Fibroblast of skin of right biceps (primary cell): ENCODE measurements at places on chromosomes 7 and 10.

DNA sequence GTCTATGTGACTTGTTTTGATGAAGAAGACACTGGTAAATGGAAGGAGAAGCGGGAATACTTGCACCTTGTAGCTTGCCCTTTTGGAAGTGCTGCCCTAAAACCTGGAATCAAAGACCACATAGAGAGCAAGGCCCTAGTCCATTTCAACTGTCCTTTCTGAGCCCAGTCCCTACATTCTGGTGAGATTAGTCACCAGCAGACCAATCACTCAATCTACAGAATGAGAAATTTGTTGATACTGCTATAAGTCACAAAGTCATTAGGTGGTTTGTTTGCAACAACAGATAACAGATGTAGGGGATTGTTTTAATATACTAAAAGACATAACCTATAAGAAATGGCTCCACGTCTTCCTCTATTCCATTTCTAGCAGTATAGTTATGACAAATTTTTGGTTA is 33.6 kb downstream of the WASL start:
- peak; percentile 22 for DNase-seq

GRCh38 chr7:24715661-24716479 is 41.4 kb downstream of the GSDME start:
- DNase-seq, result peak; percentile 66

DNA sequence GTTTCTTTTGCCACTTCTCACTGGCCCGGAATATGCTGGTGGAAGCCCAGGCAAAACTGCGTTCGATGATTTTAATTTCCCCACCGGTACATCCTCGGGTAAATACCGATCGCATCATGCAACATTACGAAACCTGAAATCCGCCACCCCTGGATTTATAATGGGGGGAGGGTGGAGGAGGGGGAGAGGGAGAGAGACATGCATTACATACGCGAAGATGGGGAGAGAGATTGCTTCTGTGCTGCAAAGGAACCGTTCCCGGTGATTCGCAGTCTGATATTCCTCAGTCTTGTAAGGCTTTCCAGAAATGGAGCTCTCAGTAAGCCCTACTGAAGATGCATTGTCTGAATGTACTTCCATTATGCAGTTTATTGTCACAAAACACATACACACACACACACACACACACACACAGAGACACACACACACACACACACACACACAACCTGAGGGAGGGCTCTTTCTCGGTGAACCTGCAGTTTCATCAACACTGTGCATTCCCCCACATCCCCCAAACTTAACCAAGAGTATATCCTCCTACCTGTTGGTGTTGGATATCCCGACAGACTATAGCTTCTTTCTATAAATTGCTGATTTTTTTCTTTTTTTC is 741 bp downstream of the GPR85 start:
- DNase-seq, result peak; percentile 29

DNA sequence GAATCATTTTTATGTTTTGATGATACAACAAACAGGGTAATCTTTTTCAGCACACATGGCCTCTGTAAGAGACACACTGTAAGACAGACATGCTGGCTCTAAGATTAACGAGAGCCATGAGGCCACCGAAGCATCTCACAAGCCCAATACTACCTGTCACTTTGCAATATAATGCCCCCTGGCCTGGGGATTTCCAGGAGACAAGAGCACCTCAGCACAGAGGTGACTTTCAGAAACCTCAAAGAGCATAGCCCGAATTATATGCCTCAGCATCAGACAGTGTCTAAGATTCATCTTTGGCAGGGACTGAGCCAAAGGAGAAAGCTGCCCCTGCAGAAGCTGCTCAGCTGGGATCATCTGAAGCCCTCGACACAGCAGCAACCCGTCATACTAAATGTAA is 44.2 kb upstream of the TMEM213 start:
- no peak for DNase-seq

GRCh38 chr10:124674768-124675222 is 69.4 kb downstream of the FAM53B start:
- no peak for DNase-seq

DNA sequence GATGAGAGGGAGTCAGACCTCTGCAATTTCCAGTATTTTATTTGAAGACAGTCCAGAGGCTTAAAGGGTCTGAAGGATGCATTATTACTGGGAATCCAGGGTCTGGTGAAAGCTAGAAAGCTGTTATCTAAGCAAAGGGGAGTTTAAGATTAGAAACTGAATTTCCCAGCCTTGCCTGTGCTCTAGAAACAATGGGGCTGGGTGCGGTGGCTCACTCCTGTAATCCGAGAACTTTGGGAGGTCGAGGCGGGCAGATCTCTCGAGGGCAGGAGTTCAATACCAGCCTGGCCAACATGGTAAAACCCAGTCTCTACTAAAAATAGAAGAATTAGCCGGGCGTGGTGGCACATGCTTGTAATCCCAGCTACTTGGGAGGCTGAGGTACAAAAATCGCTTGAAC is 71.5 kb upstream of the ANLN start:
- no peak for DNase-seq

DNA sequence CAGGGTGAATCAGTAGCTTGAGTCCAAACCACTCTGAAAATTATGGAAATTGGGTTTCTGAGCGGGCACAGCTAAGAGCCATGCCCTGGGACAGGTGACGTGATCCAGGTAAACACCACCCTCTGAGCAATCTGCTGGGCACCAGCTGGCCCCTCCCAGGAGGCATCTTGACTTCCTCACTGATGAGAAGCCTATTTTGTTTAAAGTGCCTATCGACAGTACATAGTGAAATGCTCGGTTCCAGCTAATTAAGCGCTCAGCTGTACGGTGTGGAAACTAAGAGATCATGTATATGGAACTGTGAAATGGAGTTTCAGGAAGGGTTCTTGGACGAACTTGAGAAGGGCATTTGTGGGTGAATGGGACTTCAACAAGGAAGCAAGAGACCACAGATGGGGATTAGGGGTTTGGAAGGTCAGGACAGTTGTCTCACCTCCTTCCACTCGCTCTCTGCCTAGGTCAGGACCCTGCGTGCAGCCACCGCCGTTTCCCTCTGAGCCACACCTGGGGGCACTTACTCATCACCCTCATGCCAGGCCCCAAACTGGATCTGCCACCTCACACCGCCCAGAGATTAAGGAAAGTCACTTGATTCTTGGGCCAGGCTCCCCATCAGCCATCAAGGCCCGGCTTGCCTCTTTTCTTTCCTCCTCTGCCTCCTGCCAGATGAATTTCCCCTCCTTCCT is 3.2 kb downstream of the ITPRIP start:
- DNase-seq, result no peak

- DNase-seq, result peak; percentile 44
These were observed 19.6 kb upstream of the ADD3 start for GRCh38 chr10:109988212-109988596.

DNA sequence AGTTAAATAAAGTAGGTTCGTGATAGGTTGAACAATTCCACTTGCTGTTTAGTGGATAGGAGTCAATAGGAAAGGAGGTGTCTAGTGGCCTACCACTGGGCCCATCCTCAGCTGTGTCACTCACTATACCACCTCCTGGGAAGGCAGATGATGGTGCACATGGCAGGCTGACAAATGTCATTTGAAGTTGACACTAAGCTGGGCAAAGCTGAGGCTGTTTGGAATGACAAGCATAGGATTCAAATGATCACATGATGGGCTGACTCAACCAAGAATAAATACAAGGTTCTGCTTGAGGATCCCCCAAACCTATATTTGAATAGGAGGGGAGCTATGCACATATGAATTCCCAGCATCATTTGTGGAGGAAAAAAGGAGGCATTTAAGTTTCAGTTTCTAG is 489.8 kb downstream of the RPS24 start:
- no peak for DNase-seq

DNA sequence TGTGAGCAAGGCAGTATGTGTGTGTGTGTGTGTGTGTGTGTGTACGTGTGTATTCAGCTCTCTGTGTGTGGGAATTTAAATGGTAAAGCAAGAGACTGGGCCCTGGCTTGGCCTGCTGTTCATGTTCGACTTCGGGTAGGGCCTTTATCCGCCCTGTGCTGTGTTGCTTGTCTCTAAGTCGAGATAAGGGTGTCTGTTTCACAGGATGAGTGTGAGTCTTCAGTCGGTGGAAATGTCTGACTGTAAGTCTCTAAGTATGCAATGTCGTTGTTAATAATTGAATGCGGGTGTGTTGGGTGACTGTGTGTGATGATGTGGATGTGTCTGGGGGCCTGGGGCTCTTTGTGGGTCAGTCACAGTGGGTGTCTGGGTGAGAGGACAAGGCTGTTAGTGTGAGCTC is 34.8 kb downstream of the HIF1AN start:
- no peak for DNase-seq

- no peak for DNase-seq
These were observed 525 bp upstream of the CHUK start for GRCh38 chr10:100229819-100230422.

- no peak for DNase-seq
These were observed 77.8 kb upstream of the NRP1 start for GRCh38 chr10:33412241-33412640.

- DNase-seq, result peak; percentile 33
These were observed 18.8 kb upstream of the TBC1D12 start for GRCh38 chr10:94383530-94383929.

DNA sequence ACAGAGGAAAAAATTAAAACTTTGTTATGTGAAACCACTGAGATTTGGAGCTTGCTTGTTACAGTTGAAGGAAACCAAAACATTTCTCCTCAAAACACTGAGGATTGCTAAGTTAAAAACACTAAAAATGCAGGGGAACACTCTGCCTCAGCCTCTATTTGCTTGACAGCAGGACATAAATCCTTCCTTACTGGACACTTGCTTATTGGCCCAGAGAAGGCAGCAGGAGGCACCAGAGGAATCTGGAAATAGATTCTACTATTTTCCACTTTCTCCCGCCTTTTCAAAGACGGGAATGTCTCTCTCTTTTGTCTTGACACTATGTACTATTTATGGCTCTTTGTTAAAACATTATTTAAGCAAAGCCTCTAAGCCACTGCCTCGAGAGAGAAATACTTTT is 67.9 kb downstream of the MTURN start:
- DNase-seq, result no peak

DNA sequence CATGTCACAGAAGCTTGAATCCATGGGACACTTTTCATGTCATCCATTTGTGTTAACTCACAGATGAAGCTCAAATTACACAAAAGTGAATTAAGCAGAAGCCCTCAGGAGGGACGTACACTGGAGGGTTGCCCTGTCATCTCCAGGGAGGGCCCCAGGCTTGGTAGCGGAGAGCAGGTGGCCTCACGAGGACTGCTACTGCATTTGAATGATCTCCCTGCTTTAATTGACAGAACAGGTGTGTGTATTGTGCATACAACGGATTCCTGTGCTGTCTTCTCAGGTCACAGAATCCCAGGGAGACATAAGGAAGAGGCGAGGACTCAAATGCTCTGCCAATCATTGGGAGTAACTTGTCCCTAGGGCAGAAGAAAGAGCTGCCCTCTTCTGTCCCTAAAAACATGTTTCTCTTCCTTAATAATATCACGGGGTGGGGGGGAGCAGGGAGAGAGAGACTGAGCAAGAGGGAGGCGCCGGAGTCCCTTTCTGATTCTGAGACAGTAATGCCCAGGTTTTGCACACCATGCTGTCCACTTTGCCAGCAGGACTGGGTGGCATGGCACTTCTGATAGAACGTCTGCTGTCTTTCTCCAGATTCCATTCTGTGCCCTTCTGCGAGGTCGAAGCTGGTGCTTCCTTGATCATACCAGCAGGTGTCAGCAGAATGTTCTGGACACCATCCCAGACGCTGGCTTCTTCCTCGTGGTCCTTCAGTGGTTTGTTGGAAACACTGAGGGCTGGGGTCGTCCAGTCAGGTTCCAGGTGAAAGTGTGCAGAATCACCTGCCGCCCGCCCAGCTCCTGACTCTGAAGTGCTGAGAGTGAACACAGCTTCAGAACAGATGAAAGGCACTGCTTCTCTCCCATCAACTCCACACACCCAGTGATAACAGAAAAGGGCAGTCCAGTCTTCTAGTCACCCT is 26.2 kb upstream of the RASGEF1A start:
- peak; percentile 26 for DNase-seq

GRCh38 chr7:142349670-142350405 is 92.0 kb upstream of the PRSS58 start:
- no peak for DNase-seq

- DNase-seq, result peak; percentile 52
These were observed 114.0 kb upstream of the PLXDC2 start for GRCh38 chr10:19702215-19702614.

GRCh38 chr7:33849004-33849403 is 56.3 kb upstream of the BMPER start:
- peak; percentile 56 for DNase-seq

DNA sequence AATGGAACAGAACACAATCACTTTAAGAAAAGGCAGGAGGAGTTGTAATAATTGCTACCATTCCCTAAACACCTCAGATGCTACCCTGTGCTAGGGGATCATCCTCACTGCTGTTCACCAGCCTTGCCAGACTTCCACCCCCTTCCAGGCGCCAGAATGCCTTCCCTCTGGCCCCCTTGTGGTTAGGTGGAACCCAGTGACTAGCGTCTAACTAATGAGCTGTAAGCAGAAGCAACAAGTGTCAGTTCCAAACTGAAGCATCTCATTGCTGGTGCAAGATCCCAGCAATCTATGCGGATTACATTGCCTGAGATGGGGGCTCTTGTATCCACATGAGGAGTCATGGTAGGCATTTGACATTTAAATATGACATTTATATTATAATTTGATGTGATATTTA is 86.6 kb downstream of the FRMD4A start:
- DNase-seq, result peak; percentile 32

DNA sequence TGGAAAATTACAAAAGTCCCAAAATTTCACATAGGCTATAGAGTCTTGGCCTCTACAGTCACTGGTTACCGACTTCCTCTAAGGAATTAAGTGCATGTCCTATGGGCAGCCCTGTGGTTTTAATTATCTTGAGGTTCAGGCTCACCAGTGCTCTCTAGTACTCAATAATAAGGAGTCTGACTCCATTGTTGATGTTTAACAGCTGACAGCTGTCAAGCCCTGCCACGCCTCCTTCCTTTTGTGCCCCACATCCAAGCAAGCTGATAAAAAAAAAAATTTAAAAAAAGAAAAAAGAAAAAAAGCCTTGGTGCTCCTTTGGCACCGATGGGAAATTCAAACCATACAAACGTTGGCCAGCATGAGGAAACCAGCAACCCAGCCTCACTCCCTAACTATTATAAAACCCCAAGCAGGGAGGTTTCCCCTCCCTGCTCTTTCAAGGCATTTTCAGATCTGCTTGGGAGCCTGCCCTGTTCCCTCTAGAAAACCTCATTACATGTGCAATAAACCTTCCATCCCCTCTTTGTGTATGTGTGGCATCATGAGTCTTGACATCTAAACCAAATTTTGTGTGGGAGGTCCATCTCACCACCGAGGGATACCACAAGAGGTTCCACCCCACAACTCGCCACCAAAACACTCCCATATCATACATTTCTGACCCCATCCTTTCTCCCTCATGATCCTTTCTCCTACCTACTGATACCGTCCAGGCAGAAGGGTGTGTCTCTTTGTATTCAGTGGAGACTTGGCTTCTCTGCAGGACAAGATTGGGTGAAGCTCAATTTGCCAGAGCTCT is 70.9 kb upstream of the CCDC71L start:
- DNase-seq, result peak; percentile 45

- DNase-seq, result peak; percentile 61
These were observed 50.3 kb downstream of the PALD1 start for GRCh38 chr10:70528741-70529362.

GRCh38 chr10:94088926-94089381 is 95.2 kb downstream of the PLCE1 start:
- DNase-seq, result peak; percentile 63

- no peak for DNase-seq
These were observed 217.2 kb downstream of the PCLO start for GRCh38 chr7:82945480-82945879.

GRCh38 chr10:79933961-79934360 is 14.9 kb downstream of the SFTPD start:
- DNase-seq, result no peak

- no peak for DNase-seq
These were observed 20.4 kb downstream of the TSPAN14 start for GRCh38 chr10:80474597-80474910.
